ENCODE measurements at places on chromosomes 16 and 17.

GRCh38 chr16:11312718-11313492 is 31.8 kb upstream of the PRM1 start:
- no peak for DNase-seq

- no peak for DNase-seq
These were observed 128.4 kb downstream of the GSG1L start for GRCh38 chr16:27935076-27935475.

DNA sequence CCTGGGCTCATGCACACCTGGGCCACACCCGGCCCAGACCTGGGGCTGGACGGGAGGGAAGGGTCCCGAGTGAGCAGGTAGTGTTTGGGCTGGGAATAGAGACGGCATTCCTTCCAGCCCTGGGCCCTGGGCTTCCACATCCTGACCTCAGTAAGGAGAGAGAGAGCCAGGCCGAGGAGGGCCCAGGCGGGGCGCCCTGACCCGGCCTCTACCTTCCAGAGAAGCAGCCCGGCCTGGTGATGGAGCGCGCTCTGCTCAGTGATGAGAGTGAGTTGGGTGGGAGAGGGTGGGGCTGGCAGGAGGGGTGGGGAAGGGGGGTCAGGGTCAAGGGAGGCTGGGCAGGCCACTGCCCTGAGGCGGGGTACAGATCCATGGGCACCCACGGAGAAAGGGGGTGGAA is 13.6 kb upstream of the MYO15B start:
- no peak for DNase-seq

GRCh38 chr17:78979780-78980623 is at the start of gene LGALS3BP:
TSS of gene LGALS3BP (minus strand) at chr17:78979923. CDS start at chr17:78977191, 2,732 bp downstream.
- peak; percentile 95 for DNase-seq

DNA sequence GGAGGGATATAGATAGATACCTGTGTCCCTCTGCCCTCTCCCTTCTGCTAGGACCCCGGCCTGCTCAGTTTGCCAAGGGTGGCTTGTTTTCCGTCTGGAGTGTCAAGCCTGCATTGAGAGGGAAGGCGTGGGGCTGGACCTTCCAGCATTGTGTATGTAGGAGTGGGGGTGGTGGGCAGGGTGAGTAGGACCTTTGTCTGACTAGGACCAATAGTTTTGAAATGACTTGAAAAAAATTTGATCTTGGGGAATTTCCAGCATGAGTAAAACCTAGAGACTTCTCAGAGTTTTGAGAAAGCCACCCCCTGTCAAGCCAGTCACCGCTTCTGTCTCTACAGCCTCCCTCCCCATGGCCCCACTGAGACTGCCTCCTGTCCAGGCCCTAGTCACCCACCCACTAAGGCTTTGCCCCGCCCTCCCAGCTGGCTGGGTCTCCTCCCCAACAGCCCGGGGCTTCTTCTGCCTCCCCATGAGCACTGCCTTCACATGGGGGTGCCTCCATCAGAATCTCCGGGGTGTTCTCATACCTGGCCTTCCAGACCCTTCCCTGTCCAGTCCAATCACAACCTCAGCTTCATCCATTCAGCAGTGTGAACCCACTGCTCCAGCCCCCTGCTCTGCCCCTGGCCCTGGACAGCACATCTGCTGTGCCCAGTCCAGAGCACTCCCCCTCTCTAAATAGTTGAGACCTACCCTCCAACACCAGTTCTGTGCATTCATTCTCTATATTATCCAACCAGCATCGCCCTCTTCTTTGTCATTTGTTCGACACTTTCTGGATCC is 207.0 kb downstream of the MSI2 start:
- DNase-seq, result no peak

- DNase-seq, result no peak
These were observed 28.8 kb downstream of the RNF43 start for GRCh38 chr17:58388302-58389190.

DNA sequence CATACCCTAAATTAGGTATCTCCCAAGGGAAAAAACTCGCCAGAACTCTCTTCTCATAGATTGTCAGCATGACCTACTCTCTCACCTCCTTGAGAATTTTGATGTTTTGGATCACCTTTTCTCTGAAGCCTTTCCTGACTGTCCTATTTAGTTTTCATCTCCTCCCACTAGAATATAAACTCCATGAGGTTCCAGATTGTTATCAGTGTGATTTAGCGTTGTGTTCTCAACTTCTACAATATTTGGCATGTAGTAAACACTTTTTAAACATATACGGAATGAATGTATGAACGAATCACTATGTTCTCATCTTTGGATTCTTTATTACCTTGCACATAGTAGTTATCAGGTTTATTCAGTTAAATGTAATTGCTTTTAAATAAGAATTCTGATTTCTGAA is 88.7 kb downstream of the VMP1 start:
- no peak for DNase-seq

DNA sequence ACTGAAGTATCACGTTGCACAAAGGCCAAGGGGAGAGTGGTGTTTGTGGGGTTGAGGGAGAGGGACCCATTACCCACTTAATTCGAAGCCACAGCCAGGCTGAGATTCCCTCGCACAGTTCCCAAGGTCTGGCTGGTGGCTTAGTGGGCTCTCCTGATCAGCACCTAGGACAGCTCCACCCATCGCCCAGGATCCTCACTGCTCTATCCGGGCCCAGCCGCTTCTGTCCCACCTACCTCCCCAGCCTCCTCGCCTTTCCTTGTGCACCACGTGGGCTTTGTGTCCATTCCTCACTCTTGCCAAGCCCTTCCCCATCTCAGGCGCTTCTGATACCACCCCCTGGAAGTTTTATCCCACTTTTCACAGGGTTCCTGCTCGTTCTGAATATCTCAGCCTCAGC is 163.5 kb downstream of the CCT6B start:
- no peak for DNase-seq

Data from NCI-H2081 (cell line).